ENCODE measurements at places on chromosomes 11 and 22. TPM values are rescaled to one million over a fixed set of nuclear protein-coding genes. Genes with fewer than 3 reads are reported as not detected.

Gene MAP6
- total RNA-seq, result 0.25 TPM

Gene SCO2
- 2.8 TPM for total RNA-seq

Gene LRRC4C
- not detected for total RNA-seq

Gene PACSIN3
- total RNA-seq, result 2.2 TPM

Gene SLC15A3
- 4.2 TPM for total RNA-seq

Gene RIMBP3C
- not detected for total RNA-seq

Gene LRRC74B
- total RNA-seq, result not detected

Gene OMP
- not detected for total RNA-seq

Gene MTA2
- total RNA-seq, result 299 TPM

GRCh38 chr11:45218705-45219104 is 67.4 kb downstream of the SYT13 start:
- no peak overlapping the region for H3K4me3 ChIP-seq
- peaks cover 11% of the 10 kb centered on the region for H3K4me1 ChIP-seq
- no peak for DNase-seq
- H3K27ac ChIP-seq, result no peak overlapping the region
- H3K27me3 ChIP-seq, result no peaks in the 10 kb centered on the region
- no peaks in the 10 kb centered on the region for H3K36me3 ChIP-seq

GRCh38 chr22:33580310-33580709 is 340.0 kb downstream of the LARGE1 start:
- no peaks in the 10 kb centered on the region for H3K36me3 ChIP-seq
- H3K4me1 ChIP-seq, result no peaks in the 10 kb centered on the region
- no peak overlapping the region for H3K27ac ChIP-seq
- H3K27me3 ChIP-seq, result no peaks in the 10 kb centered on the region
- DNase-seq, result no peak

- peaks cover 1% of the 10 kb centered on the region for H3K36me3 ChIP-seq
- no peak overlapping the region for H3K27ac ChIP-seq
- no peak for DNase-seq
- no peak overlapping the region for H3K4me3 ChIP-seq
- H3K4me1 ChIP-seq, result peaks cover 13% of the 10 kb centered on the region
Measured at GRCh38 chr11:87299041-87299481, 261.3 kb downstream of the TMEM135 start.

- no peak for DNase-seq
- H3K4me1 ChIP-seq, result no peaks in the 10 kb centered on the region
- no peaks in the 10 kb centered on the region for H3K36me3 ChIP-seq
- H3K27ac ChIP-seq, result no peak overlapping the region
Measured at GRCh38 chr11:130940706-130941105, 24.4 kb upstream of the SNX19 start.

GRCh38 chr11:101456812-101457211 is 127.0 kb downstream of the TRPC6 start:
- no peaks in the 10 kb centered on the region for H3K4me1 ChIP-seq
- no peak overlapping the region for H3K27ac ChIP-seq
- H3K4me3 ChIP-seq, result no peak overlapping the region
- H3K36me3 ChIP-seq, result no peaks in the 10 kb centered on the region
- no peaks in the 10 kb centered on the region for H3K27me3 ChIP-seq

DNA sequence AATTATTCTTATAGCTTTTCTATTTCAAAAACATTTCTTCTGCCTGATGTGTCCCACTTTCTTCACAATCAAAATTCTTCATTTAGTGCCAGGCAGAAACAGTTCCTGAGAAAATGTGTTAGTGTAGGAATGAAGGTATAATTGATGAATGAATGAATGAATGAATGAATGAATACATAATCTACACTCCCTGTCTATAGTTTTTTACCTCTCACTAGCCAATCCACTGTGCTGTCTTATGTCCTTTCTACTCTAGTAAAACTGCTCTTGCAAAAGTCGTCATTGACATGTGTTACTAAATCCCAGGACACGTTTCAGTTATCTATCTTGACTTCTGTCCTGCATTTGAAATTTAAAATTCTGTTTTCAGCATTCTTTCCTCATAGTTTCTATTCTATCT is 42.9 kb downstream of the CHORDC1 start:
- H3K27me3 ChIP-seq, result peaks cover 2% of the 10 kb centered on the region
- no peaks in the 10 kb centered on the region for H3K36me3 ChIP-seq
- no peak overlapping the region for H3K4me3 ChIP-seq
- no peaks in the 10 kb centered on the region for H3K4me1 ChIP-seq
- no peak overlapping the region for H3K27ac ChIP-seq

GRCh38 chr11:11640996-11641395 is 19.2 kb upstream of the GALNT18 start:
- H3K27me3 ChIP-seq, result peaks cover 14% of the 10 kb centered on the region
- no peak for DNase-seq
- no peaks in the 10 kb centered on the region for H3K4me1 ChIP-seq
- H3K36me3 ChIP-seq, result no peaks in the 10 kb centered on the region

DNA sequence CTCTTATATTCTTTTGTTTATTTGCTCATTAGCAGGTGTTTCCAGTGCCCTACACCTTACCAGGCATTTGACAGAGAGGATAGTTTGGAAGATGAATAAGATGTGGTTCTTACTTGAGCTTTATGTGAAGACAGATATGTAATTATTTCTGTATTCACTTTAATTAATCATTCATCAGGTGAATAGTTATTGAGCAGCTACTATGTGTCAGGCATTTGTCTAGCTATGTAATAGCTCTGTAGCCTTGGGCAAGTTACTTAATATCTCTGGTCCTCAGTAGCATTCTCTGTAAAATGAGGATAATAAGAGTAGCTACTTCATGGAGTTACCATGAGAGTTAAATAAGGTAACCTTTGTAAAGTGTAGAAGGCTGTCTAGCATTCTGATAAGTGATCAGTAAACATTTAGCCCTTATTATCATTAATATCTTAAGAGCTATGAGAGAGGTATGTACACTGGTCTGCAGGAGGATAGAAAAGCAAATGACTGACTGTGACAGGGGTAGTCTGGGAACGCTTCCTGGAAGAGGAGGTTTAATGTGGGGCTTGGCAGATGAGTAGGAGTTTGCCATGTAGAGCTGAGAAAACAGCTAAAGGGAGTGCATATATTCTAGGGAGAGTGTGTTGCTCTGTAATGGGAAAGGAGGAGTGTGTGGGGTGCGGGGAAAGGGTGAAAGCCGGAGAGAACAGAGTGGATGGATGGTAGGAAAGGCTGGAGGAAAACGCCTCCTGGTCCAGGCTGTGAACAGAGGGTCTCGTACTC is 56.1 kb downstream of the MICAL2 start:
- no peaks in the 10 kb centered on the region for H3K27me3 ChIP-seq
- peak overlapping the region; percentile 73 for H3K27ac ChIP-seq
- H3K4me1 ChIP-seq, result peaks cover 36% of the 10 kb centered on the region
- H3K4me3 ChIP-seq, result no peak overlapping the region
- peaks cover 19% of the 10 kb centered on the region for H3K36me3 ChIP-seq

DNA sequence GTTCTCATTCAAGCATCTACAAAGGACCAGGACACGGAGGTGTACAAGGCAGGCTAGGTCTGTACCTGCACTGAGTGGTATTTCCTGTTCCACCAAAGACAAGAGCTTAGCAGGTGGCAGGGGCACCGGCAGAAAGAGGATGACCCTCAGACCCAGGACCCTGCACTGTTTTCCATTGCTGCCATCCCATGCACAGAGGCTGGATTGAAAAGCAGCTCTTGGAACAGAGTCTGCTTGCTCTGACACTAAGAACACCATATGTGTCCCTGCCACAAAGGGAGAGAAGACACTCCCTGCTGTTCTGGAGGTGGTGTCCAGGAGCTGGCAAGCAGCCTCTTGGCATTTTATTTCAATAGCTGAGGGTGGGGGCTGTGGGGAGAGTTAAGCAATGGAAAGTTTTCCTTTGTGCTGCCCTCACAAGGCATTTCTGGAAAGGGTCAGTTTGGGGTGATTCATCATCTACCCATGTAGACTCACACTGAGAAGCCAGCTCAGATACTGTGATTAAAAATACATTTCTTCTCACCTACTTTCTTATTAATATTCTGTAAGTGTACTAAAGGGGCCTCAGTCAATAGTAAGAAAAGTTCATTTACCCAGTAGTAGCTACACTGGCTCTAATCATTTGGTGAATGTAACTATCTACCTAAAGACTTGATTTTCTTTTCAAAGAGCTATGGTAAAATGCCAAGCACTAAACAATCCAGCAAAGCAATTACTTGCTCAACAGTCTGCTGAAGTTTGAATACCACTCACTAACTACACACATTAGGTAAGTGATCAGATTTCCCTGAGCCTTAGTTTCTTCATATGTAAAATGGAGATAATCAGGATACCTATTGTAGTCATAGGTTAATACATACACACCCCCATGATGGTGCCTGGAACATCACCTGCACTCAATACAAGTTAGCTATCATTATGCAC is 55.2 kb downstream of the SLC1A2 start:
- no peak overlapping the region for H3K4me3 ChIP-seq
- H3K4me1 ChIP-seq, result no peaks in the 10 kb centered on the region
- H3K36me3 ChIP-seq, result no peaks in the 10 kb centered on the region
- no peaks in the 10 kb centered on the region for H3K27me3 ChIP-seq
- no peak for DNase-seq

- peaks cover 4% of the 10 kb centered on the region for H3K27me3 ChIP-seq
- no peaks in the 10 kb centered on the region for H3K4me1 ChIP-seq
- DNase-seq, result no peak
- H3K36me3 ChIP-seq, result no peaks in the 10 kb centered on the region
- H3K27ac ChIP-seq, result no peak overlapping the region
Measured at GRCh38 chr11:2256293-2256913, 14.0 kb downstream of the ASCL2 start.

- no peak overlapping the region for H3K4me3 ChIP-seq
- H3K4me1 ChIP-seq, result peaks cover 19% of the 10 kb centered on the region
- H3K27me3 ChIP-seq, result no peaks in the 10 kb centered on the region
Measured at GRCh38 chr22:24319451-24319850, 48.8 kb downstream of the SPECC1L start.

GRCh38 chr11:134667175-134667500 is 255.1 kb upstream of the B3GAT1 start:
- H3K36me3 ChIP-seq, result no peaks in the 10 kb centered on the region
- no peak overlapping the region for H3K27ac ChIP-seq
- DNase-seq, result no peak
- H3K4me3 ChIP-seq, result no peak overlapping the region

DNA sequence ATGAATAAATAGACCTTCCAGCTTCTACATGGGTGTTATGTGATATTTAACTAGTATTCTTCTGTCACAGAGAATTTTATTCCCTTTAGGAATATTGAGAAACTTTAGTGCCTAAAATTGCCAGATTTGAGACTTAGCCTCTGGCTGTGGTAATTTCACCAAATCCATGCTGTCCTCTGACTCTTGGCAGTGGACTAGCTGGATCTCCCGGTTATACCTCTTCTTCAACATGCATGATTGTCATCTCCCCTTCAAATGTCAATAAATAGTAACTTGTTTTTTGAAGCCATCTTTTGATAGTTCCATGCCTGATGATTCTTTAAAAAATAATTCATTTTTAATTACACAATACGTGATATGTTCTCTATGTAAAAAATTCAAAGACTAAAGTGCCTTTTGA is 8.4 kb downstream of the AQP11 start:
- H3K4me1 ChIP-seq, result no peaks in the 10 kb centered on the region
- no peaks in the 10 kb centered on the region for H3K36me3 ChIP-seq
- no peak overlapping the region for H3K4me3 ChIP-seq
- no peaks in the 10 kb centered on the region for H3K27me3 ChIP-seq
- no peak overlapping the region for H3K27ac ChIP-seq

GRCh38 chr11:8671651-8672062 is 10.8 kb downstream of the TRIM66 start:
- H3K36me3 ChIP-seq, result peaks cover 25% of the 10 kb centered on the region
- no peak overlapping the region for H3K4me3 ChIP-seq
- H3K27me3 ChIP-seq, result no peaks in the 10 kb centered on the region

GRCh38 chr11:125418396-125418795 is 77.7 kb downstream of the FEZ1 start:
- H3K4me1 ChIP-seq, result no peaks in the 10 kb centered on the region
- no peaks in the 10 kb centered on the region for H3K36me3 ChIP-seq
- DNase-seq, result no peak
- no peak overlapping the region for H3K27ac ChIP-seq
- peaks cover 4% of the 10 kb centered on the region for H3K27me3 ChIP-seq

DNA sequence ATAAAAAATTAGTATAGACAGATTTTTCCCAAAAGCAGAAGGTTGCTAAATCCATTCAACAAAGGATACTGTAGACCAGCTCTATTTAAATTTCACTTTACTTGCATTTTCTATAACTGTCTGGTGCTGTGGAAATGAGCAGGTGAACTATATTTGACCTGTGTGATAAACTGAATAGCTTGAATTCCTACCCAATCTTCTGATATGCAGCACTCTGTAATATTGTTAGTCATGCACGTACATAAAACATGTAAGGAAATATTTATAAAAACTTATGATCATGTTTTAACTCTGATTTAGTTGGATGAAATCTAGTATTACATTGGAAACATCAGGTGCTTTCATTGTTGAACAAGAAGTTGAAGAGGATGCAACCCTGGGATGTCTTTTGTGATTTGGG is 213.6 kb downstream of the DBX1 start:
- DNase-seq, result no peak
- H3K36me3 ChIP-seq, result no peaks in the 10 kb centered on the region
- peaks cover 4% of the 10 kb centered on the region for H3K4me1 ChIP-seq
- H3K27ac ChIP-seq, result no peak overlapping the region

DNA sequence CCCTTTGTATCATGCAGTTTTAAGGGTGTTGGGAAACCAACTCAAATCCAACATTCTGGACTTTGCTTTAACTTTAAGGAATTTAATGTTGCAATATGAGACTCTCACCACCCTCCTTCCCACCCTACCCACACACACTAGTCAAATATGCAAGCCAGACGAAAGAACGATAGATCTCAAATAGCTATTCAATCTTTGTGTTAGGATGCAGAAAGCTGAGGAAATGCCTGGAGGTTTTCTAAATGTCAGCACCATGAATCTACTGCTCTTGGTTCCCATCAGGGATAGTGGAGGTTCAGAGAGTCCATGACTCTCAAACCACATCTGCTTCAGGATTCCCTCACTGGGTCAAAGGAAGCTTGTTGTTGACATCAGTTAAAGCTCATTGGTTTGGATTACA is 33.7 kb downstream of the EXPH5 start:
- H3K27me3 ChIP-seq, result no peaks in the 10 kb centered on the region
- no peak overlapping the region for H3K4me3 ChIP-seq
- H3K27ac ChIP-seq, result no peak overlapping the region
- DNase-seq, result no peak

- H3K36me3 ChIP-seq, result no peaks in the 10 kb centered on the region
- H3K27ac ChIP-seq, result no peak overlapping the region
- no peaks in the 10 kb centered on the region for H3K27me3 ChIP-seq
- no peaks in the 10 kb centered on the region for H3K4me1 ChIP-seq
- H3K4me3 ChIP-seq, result no peak overlapping the region
Measured at GRCh38 chr11:103450241-103450640, 341.0 kb downstream of the DYNC2H1 start.

DNA sequence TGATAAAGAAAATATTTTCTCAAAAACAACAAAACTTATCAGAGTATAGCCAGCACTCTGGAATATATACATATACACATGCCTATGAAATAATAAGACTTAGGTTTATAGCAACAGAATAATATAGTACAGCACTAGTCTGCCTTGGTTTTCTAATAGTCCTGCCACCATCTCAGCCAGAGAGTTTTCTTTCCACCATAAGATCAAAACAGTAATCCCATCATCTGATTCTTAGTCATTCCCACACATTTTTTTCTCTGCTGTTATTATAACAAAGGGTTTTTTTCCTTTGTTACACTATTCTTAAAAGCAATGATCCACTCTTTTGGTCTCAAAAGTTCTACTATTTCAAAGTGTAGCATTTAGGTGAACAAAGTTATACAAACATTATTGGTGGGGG is 15.1 kb downstream of the MTMR2 start:
- peaks cover 3% of the 10 kb centered on the region for H3K4me1 ChIP-seq
- H3K36me3 ChIP-seq, result no peaks in the 10 kb centered on the region
- H3K27ac ChIP-seq, result no peak overlapping the region
- DNase-seq, result no peak
- no peak overlapping the region for H3K4me3 ChIP-seq

GRCh38 chr22:40904101-40904500 is 42.2 kb upstream of the DNAJB7 start:
- peaks cover 2% of the 10 kb centered on the region for H3K4me1 ChIP-seq
- no peak overlapping the region for H3K27ac ChIP-seq
- peaks cover 4% of the 10 kb centered on the region for H3K36me3 ChIP-seq
- no peaks in the 10 kb centered on the region for H3K27me3 ChIP-seq
- no peak overlapping the region for H3K4me3 ChIP-seq

Data from activated CD4-positive, alpha-beta T cell treated with anti-CD3 and anti-CD28 coated beads, Interleukin-2, amount 10 ng/mL, durations not matched to agents 7 days and 5 days (primary cell).